Non-pigmented ciliary epithelial cell (primary cell): ENCODE measurements at places on chromosomes 1 and 21.

DNA sequence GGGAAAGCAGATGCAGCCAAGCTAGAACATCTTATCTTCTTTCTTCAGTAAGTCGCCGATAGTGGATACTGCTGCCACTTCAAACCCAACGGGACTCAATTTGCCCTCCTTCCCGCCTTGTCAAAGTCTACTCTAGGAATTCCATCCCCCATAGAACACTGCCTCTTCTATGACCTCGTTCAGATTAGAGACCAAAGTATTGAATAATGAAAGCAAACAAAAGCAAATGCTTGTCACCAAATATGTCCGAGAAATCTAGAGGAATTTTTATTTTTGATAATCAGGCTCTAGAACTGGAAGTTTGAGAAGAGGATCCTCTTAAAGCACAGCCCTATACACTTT lies 853 bp upstream of the RRAGC start:
- DNase-seq = no peak

DNA sequence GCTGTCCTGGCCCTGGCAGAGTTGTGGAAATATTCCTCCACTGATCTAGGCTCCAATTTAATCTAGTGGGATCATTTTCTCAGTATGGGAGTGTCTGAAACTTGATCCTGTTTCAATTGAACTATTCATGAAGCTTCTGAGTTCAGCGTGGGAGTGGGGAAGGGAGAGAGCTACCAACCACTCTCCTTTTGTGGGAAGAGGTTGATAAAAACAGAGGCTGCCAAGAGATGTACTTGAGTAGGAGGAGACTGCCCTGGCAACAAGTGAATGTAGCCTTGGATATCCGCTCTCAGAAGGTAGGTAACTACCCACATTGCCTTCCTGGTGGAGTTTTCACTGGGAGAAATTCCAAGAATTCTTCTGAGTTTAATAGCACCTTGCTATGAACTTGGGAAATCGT lies at the start of gene CTXND2:
TSS of gene CTXND2 (plus strand) at position 119 of the 400 bp plus-strand sequence. CDS start 25,179 bp downstream, outside the sequence.
- DNase-seq = no peak

DNA sequence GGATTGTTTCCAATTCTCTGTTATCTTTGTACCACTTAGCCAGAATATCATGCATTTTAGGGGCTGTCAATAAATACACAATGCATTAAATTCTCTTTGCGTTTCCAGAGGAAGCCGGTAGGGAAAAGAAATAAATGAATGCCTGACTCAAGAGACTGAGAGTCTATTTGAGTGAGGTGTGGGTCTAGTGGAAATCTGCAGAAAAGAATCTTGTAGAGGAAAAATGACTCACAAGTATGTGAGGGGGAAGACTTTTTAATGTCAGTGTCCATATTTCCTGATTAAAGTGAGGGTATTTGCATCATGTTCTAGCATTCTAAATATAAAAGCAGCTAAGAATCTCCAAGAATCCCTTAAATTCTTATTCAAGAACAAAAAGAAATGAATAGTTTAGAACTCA lies 271.1 kb downstream of the PTPRC start:
- no peak for DNase-seq

GRCh38 chr1:226643611-226644540 lies 95.2 kb downstream of the ITPKB start:
- no peak for DNase-seq

GRCh38 chr1:44388551-44388950 lies 16.5 kb upstream of the RNF220 start:
- no peak for DNase-seq

GRCh38 chr1:185560760-185561159 lies 173.4 kb upstream of the HMCN1 start:
- no peak for DNase-seq

- DNase-seq = no peak
Measured at GRCh38 chr1:56258371-56258770, 321.0 kb downstream of the PLPP3 start.

GRCh38 chr1:156468693-156469345 lies 31.8 kb downstream of the MEF2D start:
- no peak for DNase-seq
